ENCODE measurements at places on chromosomes 6 and 20.

DNA sequence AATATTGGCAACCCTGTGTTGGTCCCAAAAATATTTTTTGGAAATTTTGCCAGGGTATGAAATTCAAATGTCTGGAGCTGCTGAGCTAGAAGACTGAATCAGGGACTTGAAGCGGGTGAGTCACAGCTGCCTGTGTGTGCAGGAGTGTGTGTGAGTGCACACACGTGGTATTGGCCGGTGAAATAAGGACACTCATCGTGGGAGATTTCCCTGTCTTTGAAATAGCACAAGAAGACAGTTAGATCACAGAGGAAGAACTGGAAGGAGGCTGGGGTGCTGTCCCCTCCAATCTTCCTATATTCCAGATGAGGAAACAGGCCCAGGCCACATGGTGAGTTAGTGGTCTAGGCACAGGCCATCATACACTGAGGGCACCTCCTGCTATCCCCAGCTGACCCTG, 123.8 kb upstream of the MLN start:
- no peak for DNase-seq

GRCh38 chr20:7841971-7842310, 98.3 kb downstream of the HAO1 start:
- peak; percentile 75 for DNase-seq

DNA sequence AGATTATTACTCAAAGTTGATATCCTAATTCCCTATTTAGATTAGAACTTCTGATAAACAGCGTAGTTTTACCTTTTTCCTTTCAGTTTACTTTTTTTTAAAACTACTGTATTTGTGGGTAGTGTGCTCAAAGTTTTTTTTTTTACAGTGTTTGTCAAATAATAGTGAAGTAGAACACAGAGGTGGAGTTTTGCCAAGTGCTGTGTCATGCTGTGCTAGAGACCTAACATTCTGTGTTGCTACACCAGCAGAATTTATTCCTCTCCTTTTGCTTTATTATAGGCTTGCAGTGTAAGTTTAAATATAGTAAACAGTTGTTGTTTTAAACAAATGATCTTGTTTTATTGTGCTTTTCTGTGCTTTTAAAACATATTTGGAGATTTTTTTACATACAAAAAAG, 125.4 kb downstream of the HIVEP1 start:
- peak; percentile 63 for DNase-seq

DNA sequence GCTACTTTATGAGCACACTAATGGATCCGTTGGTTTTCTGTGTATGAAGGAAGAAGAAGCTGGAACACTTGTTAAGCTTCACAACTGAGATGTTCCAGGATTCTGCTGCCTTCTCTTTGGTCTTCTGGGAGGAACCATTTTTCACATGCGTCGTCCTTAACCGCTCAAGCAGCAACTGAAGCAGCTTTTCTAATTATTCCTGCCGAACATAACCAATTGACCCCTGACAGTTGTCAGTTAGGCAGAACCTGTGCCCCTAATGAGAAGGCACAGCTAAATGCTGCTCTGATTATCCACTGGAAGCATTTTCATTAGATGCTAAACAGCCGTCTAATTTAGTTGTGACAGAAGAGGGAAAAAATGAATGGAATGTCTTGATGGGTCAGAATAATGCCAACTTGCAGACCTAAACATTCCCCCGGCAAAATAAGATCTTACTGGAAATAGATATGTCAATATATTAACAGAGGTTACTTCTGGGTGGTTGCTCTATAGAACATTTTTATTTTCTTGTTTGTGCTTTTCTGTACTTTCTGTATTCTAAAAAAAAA, 85.0 kb upstream of the SMLR1 start:
- no peak for DNase-seq

DNA sequence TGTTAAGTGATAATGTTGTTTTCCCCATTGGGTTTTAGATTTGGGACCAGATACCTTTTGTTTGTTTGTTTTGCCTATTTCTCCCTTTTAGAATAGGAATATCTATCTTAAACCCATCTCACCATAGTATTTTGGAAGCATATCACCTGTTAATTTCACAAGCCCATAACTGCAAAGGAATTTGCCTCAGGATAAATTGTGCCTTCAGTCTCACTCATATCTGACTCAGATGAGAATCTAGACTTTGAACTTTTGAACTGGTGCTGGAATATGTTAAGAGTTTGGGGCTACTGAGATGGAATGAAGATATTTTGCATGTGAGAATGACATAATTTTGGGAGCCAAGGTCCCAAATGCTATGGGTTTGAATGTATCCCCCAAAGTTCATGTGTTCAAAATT, 607.4 kb downstream of the HACE1 start:
- no peak for DNase-seq

- no peak for DNase-seq
Observed at GRCh38 chr6:117233145-117233544, 32.2 kb upstream of the VGLL2 start.

GRCh38 chr20:54995011-54995410, 519.6 kb downstream of the DOK5 start:
- DNase-seq, result no peak

- DNase-seq, result no peak
Observed at GRCh38 chr20:33851842-33852466, 40.8 kb downstream of the CHMP4B start.

DNA sequence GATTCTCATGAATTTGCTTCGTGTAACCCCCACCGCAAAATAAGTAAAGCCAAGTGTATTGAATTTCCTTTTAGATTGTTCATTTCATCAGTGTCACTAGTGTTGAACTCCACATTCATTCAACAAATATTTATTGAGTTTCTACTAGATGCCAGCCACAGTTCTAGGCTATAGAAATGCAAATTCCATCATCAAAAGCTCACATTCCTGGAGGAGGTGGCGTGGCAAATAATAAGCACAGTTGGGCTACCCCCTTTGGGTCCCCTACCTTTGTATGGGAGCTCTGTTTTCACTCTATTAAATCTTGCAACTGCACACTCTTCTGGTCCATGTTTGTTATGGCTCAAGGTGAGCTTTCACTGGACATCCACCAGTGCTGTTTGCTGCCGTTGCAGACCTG, 12.7 kb upstream of the ME1 start:
- no peak for DNase-seq

- DNase-seq, result no peak
Observed at GRCh38 chr6:147274776-147275175, 70.6 kb downstream of the STXBP5 start.

GRCh38 chr20:8589956-8590355, 457.9 kb downstream of the PLCB1 start:
- DNase-seq, result no peak

- DNase-seq, result no peak
Observed at GRCh38 chr6:1390133-1390945, 963 bp downstream of the FOXF2 start.

DNA sequence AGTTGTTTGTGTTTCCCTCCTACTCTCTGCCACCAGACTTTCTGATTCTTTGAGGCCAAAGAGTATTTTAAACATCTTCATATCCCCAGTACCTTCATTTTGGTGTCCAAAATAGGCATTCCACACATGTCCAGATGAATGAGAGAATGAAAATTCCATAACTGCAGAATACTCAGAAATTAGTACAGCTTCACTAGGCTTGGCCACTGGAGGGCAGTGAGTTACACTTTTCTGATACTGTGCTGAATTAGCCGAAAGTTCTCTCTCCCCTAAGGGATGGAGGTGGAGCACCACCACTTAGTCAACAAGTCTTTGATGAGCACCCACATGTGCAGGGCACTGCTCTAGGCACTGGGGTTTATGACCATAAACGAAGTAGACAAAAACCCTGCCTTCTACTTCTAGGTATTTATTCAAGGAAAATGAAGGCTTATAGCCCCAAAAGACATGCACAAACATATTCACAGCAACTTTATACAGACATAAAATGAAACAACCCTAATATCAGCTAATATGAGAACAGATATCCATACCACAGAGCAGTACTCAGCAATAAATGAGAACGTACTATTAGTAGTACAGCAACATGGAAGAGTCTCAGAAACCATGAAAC, 46.1 kb upstream of the TMEM217 start:
- DNase-seq, result peak; percentile 33

DNA sequence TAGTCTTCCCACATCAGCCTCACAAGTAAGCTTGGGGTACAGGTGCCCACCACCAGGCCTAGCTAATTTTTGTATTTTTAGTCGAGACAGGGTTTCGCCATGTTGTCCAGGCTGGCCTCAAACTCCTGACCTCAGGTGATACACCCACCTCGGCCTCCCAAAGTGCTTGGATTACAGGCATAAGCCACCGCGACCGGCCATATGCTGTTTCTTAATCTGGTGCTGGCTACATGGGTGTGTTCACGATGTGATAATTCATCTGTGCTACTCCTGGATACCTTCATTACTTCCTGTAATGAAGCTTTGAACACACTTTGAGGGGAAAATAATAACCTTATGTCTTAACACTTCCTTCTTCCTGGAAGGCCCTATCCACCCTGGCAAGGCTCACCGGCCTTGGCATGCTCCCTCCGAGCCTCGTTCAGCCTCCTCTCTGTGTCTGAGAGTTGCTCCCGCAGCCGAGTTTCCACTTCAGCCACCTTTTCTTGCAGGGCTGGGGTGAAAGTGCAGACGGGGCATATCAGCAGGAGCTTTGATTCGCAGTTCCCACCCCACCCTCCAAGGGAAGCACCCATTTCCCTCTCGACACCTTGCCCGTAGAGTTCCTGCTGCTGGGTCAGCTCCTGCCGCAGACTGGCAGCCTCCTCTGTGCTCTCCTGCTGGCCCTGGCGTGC, 5.6 kb upstream of the PSORS1C2 start:
- DNase-seq, result no peak

- DNase-seq, result no peak
Observed at GRCh38 chr6:30258204-30258603, 45.0 kb upstream of the TRIM26 start.

- no peak for DNase-seq
Observed at GRCh38 chr6:158805698-158806377, 13.3 kb downstream of the EZR start.

GRCh38 chr6:98824162-98824901, 10.0 kb upstream of the POU3F2 start:
- DNase-seq, result no peak

DNA sequence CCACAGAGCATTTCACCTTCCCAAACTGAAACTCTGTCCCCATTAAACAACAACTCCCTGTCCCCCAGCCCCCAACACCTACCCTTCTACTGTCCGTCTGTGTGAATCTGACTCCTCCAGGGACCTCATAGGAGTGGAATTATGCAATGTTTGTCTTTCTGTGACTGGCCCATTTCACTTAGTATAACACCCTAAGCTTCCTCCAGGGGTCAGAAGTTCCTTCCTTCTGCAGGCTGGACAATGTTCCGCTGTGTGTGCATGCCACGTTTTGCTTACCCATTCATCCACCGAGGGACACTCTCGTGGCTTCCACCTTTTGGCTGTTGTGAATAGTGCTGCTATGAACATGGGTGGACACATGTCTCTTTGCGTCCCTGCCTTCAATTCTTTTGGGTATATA, 37.6 kb upstream of the MPC1 start:
- DNase-seq, result no peak

GRCh38 chr6:710601-711571, 17.9 kb upstream of the EXOC2 start:
- no peak for DNase-seq

GRCh38 chr20:50198180-50198666, 7.6 kb downstream of the CEBPB start:
- DNase-seq, result no peak

- DNase-seq, result peak; percentile 96
Observed at GRCh38 chr6:112332274-112332673, 14.9 kb upstream of the RFPL4B start.

- no peak for DNase-seq
Observed at GRCh38 chr6:160055378-160055777, 66.2 kb upstream of the SLC22A1 start.

DNA sequence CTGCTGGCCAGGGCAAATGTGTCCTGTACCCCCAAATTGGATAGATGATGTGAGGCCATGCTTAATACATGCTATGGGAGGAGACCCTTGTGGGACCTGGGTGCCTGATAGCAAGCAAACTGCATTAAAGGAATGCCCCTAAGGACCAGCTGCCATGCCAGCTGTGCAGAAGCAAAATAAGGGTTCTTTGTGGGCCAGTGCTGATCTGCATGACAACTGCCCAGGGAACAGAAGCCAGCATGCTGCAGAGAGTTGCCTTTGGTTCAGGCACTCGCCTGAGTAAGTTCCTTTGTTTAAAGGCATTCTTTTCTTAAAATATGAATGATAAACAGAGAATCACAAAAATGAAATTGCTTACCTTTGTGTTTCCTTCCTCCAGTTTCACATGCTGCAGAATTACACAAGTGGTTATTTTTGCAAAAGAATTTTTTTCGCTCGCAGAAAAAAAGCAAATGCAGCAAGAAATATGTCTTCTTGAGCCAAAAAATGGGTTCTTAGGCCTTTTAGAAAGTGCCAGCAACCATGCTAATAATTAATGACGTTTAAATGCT, 6.9 kb upstream of the SYNDIG1 start:
- no peak for DNase-seq

DNA sequence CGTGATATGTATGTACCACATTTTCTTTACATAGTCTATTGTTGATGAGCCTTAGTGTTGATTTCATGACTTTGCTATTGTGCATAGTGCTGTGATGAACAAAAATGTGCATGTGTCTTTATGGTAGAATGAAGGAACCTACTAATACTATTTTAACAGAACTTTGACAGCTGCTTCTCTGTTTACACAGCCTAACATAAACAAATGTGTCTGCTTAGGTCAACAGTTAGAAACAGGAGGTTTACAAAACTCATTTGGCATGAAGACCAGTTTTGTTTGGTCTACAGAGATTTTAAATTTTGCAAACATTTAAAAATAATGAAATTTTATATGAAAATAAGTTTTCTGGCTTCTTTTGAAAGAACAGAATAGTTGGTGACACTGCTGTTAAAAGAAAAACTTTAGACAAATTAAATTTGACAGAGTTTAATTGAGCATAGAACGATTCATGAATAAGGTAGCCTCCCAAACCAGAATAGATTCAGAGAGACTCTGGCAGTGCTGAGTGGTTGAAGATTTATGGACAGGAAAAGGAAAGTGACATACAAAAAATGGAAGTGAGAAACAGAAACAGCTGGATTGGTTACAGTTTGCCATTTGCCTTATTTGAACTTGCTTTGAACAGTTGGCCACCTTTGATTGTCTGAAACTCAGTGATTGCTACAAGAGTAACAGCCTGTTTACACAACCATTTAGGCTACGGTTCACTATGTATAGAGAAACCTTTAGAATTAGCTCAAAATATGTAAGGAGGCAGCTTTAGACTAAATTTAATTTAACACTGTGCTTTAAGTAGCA, 715.8 kb upstream of the HS3ST5 start:
- DNase-seq, result no peak

GRCh38 chr6:167119670-167120582, 3.0 kb upstream of the CCR6 start:
- no peak for DNase-seq

DNA sequence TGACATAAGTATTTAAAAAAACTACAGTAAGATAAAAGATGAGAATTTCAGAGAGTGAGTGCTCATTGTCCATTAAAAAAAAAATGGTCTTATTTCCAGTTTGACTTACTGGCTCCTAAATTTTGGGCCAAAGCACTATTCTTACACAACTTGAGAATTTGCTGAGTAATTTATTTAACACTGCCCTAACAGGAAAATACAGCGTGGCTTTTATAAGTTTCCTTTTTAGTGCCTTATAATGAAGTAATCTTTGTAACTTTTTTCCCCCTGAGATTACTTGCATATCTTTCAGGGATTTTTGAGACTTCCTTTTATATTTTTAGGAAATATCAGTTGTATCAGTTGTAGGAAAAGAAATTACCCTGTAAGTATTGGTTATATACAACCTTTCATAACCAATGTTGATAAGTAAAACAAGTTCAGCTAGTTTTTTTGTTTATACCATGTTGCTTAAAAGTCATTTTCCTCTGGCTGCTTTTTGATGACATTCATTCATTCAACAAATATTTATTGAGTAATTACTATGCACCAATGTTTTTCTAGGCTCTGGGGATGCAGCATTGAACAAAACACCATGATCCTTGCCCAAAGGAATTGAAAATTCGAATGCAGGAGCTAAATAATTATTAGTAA, 106.4 kb upstream of the SGK1 start:
- no peak for DNase-seq

Data from HFF-Myc (cell line).